ENCODE measurements at places on chromosomes 6 and 20.

DNA sequence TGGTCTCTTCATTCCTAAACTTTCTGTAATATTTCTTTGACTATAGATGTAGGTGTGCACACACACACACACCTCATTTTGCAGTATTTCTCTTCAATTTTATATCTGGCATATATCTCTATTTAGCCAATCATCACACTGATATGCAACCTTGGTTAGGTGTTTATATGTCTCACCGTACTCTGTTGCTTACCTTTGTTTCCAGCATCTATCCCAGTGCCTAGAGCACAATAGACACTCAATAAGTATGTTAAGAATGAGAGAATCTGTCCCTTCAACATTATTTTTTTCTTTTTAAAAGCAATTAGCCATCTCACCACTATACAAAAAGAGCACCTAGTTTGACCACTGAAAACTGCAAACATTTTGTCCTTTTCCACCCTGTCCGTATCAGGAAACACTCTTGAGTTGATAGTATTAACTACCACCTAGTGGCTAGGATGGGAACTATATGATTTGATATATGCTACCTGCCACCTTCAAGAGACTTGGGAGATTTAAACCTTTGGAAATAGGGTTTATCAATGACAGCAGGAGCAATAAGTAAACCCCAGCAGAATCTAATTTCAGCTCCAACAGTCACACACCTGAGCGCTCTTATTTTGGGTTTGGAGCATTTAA, 48.7 kb upstream of the RSPO3 start:
- peak; percentile 66 for DNase-seq

- DNase-seq = no peak
Measured at GRCh38 chr20:63315731-63316491, 22.9 kb downstream of the COL20A1 start.

- no peak for DNase-seq
Measured at GRCh38 chr6:108294297-108294726, 542 bp upstream of the AFG1L start.

DNA sequence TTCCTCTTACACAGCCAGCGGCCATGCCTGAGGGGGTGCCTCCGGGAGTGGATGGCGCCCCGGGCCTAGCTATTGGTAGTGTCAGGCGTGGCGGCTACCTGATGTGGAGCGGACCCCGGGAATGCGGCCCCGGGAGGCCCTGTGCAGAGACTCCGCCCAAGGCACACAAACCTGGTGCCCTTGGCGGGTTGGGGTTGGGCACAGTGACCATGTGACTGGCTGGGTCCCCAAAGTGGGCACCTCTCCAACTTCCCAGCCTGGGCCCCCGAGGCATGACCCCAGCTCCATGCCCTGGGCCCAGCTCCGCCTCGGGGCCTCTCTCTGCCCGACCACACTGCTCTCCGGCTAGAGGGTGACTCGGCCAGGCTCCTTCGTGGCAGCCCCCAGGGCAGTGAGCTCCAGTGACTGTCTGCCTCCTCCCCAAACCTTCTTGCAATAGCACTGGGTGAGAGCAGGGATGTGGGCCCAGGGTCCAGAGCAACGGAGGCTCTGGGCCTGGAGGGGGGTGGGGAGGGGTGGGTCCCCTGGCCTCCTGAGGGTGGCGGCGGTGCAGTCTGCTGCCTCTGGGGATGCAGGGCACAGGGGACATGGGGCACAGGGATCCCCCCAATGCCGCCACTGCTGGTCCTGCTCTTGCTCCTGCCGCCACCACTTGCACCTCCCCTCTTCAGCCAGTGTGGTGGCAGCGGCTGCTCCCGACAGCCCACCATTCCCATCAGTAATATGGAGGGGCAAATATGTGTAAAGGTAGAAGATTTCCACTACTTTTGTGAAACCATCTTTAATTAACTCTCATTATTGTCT, 942.9 kb upstream of the EPHA7 start:
- DNase-seq = no peak

DNA sequence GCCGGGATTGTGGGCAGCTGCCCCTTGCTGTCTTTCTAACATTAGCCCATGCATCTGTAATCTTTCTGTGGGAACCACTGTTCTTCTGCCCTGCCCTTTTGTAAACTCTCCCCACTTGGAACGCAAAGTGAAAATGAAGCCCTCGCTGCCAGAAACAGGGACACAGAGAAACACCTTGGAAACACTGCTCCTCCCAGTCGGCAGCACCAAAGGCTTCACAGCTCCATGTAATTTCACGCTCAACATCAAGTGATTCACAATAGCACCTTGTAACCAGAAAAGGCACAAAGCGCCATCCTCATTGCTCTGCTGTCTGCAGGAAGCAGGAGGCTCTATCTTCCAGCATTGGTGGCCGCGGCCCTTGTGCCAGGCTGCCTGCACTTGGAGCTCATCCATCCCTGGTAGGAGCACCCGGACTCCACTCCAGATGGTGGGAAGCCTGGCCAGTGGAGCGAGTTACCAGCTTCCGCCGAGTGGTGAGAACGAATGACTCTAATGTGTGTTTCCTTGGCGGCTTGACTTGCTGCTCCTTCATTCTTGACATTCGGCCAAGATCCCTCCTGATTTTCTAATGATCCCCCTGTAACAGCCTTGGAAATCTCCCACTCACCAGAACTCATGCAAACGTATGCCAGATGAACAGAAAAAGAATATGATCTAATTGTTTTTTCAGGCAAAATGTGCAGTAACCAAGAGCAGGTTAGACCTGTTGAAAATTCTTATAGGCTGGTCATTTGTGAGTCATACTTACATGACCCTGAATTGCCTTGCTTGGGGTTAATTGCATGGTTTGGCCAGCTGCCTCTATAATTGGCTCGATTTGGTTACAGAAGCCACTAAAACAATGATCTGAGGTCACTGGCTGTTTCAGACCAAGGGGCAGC, 169.1 kb upstream of the CDYL start:
- peak; percentile 73 for DNase-seq

GRCh38 chr6:74222768-74223333, 526.8 kb downstream of the CD109 start:
- no peak for DNase-seq

- DNase-seq = peak; percentile 29
Measured at GRCh38 chr6:52157301-52157941, 28.8 kb upstream of the IL17A start.

Data from fibroblast of the aortic adventitia (primary cell).